ENCODE measurements at places on chromosomes 2 and 18.

DNA sequence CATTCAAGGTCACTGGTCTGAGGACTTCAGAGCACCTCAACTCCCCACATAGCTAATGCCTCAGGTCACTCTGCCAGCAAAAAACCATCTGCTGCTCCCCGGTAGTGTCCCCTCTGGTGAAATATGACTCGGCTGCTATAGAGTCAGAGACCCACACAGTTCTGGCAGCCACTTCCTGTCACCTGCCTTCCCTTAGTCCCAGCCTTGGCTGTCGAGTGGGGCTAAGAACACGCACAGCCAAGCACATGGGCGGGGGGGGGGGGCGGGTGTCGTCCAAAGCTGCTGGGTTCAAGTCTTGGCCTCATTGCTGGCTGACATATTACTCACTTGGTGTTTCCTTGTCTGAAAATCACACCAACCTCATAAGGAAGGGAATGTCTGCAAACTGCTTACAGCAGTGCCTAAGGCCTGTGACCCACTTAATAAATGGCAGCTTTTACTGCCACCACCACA is 37.5 kb downstream of the POLR1A start:
- DNase-seq: no peak

GRCh38 chr18:48229552-48229981 is 179.6 kb downstream of the ZBTB7C start:
- no peak for DNase-seq

GRCh38 chr18:77087393-77088141 is 45.0 kb downstream of the MBP start:
- no peak for DNase-seq

DNA sequence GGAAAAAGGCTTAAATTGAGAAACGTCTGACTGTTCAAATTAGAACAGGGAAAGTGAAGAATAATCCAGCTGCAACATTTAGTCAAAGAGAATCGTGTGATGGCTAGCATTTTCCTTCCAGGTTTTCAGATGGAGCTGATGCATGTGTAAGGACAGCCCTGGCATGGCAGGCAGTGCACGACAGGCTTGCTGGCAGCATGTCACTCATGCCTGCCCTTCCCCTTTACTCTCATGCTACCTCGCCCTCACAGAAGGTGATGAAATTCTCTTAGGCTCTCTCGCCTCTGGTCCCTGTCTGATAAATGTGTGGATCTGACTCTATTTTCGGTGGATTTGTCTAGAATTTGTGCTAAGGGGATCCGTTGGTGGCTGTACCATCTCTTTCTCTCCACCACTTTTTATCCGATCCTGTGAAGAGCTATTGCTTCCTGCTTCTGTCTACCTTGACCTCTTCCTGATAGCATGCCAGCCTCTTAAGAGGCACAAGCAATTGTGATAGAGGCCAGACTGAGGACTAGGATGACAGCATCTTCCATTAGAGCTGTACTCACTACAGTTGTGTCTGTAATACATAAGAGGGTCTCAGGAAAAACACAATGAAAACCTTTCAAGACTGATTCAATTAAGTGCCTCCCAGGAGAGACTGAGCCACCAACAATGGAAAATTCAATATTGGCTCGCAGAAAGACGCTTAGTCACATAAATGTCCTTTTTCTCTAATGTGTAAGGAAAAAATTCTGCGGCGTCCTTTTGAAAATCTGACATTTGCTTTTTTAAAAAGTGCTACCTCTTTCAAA is 65.6 kb upstream of the NOSTRIN start:
- no peak for DNase-seq

GRCh38 chr2:196165016-196165415 is 6.4 kb downstream of the STK17B start:
- no peak for DNase-seq

DNA sequence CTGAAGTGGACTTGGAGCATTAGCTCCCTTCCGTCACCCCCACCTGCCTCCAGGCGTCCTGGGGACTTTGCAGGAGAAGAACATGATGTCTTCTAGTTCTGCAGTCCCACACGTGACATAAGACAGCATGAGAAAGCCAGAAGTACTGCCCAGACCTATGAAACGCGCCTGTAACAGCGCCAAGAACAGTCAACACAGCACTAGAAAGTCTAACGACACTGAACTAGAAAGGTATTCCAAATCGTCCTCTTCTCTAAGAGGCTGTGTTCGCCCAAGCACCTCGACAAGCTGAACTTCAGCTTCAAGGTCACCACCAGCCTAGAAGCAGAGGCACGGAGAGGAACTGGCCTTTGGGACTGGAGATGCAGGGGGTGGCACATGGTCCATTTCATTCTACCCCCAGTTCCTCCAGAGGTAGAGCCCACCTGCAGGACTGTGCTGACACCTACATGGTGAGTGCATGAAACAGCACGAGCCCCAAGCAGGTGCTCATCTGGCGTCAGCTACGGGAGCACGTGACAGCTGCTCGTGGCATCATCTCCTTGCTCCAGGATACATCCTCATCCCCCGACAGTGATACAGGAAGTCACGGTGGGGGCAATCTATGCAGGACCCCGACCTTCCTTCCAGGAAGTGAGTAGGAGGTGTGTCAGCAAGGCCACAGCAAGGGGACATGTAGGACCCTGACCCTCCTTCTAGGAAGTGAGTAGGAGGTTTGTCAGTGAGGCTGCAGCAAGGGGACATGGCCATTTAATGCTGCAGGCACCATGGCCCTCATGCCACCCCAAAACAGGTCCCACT is 3.7 kb downstream of the HDAC4 start:
- DNase-seq: no peak

DNA sequence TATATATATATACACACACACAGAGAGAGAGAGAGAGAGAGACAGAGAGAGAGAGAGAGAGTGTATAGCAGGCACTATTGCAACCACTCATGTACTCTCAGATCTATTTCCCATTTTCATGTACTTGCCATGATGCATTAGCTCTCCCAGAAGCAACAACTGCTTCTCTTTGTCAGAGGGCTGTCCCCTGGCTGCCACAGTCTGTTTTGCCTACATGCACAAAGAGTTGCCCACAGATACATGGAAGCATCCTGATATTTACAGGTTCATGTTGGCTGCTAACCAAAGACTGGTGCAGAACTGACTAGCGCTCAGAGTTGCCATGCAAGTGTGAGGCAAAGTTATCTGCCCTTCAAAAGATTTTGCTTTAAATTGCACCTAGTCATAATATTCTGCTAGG is 469.3 kb upstream of the ZNF804A start:
- no peak for DNase-seq

DNA sequence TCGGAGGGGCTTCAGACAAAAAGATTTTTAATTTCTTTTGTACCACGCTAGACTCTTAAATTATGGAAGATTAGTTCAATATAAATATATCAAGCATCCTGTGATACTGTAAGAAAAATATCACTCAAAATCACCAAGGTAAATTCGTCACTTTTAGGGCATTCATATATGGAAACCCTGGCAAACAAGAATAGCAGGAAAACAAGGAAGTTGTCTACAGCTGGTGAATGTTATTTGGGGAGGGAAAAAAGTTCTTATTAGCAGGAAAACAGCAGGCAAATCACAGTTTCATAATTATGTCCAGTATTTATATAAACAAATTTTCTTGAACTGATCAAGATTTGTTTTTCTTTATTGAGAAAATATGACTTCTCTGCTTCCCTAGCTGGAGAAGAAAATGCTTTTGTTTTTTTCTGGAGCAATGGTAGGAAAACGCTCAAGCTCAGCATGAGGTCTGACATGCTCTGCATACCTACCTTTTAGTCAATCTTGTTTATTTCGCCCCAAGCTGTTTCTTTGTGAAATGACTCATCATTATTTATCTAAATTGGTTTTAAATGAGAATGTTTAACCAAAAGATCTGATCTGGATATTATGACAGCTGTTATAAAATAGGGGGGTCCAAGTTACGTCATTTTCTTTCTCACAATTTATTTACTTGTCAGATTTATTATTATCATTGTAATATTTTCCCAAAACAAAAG is 14.7 kb downstream of the LINC00305 start:
- DNase-seq: no peak

GRCh38 chr18:45357686-45358470 is 257.4 kb upstream of the SLC14A2 start:
- DNase-seq: peak; percentile 33

GRCh38 chr18:76483780-76484179 is 11.3 kb downstream of the ZNF516 start:
- DNase-seq: no peak

GRCh38 chr2:69946351-69947324 is 14.8 kb downstream of the ASPRV1 start:
- no peak for DNase-seq

DNA sequence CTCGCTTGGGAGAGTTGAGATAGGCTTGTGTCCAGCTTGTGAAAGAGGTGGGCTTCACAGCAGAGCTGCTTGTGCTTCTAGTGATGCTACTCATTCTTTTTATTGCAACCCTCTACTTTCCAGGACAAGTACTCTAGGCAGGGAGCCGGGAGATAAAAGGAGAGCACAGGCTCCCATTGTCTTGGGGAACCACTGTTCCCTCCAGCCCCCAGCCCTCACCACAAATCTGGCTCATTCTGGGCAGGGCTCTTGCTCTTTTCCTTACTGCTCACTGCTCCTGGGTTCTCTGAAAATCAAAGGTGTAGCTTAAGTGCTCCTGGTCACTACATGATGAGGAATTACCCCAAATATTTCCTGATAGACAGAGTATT is 81.4 kb downstream of the CABYR start:
- DNase-seq: no peak

- no peak for DNase-seq
Observed at GRCh38 chr18:22883179-22883578, 49.9 kb upstream of the RBBP8 start.

DNA sequence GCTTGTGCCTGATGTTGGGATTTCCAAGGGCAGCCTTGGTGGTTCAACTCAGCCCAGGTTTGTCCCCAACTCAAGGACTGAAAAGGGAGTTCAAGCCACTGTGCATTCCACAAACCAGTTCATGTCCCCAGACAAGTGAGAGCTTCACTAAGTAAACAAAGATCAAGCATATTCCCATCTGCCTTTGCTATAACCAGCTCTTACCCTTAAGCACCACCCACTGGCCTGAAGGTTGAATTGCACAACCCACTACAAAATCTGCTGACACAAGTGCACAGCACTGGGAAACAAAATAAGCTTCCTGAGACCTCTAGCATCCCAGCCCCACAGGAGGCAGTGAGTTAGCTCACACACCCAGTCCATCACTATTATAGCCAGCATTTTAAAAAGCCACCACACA is 516.7 kb downstream of the NR4A2 start:
- DNase-seq: no peak

- DNase-seq: no peak
Observed at GRCh38 chr2:38248255-38248654, 128.8 kb downstream of the ATL2 start.

DNA sequence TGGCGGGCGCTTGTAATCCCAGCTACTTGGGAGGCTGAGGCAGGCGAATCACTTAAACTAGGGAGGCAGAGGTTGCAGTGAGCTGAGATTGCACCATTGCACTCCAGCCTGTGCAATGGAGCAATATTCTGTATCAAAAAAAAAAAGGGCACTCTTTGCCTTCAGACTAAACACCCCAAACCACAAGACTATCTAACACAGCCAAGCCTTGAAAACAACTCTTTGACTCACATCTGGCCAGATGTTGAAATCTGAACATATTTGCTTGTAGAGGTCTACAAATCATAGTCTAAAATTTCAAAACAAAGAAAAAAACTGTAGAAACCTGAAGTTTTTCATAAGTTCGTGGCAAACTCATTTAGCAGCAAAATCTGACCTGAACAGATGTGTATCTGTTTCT is 94.9 kb downstream of the FAM161A start:
- DNase-seq: no peak

DNA sequence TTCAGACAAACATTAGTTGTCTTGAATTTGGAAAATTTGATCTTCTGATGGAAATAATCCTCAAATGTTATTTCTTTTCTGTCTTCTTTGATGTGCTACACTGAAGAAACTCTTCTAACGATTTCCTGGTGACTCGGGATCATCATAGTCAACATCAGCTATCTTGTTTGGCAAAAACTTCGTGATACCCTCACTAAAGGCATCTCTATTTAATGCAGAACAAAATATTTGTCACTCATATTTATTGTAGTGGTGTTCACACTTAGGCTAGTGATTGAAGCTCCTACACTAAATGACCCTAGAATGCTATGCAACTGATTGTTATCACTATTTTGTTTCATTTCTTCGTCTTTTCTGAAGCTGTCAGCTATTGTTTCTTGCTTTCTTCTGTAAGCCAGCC is 334.7 kb upstream of the ZEB2 start:
- no peak for DNase-seq

DNA sequence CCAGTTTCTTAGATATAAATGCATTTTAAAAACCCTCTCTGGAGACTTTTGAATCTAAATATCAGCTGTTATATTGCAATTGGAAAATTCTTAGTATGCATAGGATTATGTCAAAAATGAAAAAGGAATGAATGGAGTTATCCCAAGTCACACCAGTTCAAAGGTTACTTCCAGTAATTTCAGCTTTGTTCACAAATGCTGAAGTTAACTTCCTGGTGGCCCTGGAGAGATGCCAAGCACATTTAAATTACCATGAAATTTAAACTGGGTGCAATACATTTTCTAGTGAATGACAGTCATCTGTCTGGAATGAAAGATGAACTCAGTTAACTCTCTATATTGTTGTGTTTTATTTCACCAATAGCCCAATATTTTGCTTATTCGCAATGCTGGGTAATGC is 753.9 kb downstream of the SUCLG1 start:
- no peak for DNase-seq

- no peak for DNase-seq
Observed at GRCh38 chr2:105875241-105875640, 130.5 kb downstream of the NCK2 start.

DNA sequence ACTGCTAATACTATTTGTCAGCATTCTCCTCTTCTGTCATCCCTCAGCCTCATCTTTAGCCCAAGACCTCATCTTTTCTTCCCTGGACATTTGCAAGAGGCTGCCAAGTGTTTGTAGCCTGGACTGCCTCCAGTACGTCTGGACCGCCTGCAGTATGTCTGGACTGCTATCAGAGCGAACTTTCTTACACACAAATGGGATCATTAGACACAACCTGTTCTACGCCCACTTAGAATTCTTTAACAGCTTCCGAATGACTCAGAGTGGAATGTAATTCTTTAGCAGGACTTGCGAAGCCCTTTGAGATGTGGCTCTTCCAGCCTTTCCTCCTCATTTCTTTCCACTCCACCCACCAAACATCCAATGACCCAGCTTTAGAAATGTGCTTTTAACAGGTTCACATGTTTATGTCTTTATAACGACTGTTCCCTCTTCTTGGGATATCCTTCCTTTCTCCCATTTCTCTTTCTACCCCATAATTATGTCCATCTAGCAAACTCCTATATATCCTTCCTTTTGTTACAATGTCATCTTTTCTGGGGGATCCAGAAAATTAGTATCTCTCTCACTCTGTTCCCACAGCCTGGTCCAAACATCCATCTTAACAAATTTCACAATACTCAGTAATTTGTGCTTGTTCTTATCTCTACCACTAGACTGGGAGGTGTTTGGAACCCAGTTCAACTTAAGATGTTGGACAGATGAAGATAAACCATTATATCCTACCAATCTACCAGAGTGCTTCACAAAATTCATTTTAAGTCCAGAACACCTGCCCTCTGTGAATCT is 171.3 kb upstream of the PGAP1 start:
- DNase-seq: no peak

Data from NCI-H774 (cell line).